Activated CD4-positive, alpha-beta T cell treated with anti-CD3 and anti-CD28 coated beads for 4 hours (primary cell): ENCODE measurements at places on chromosomes 13 and 19.

GRCh38 chr13:37632294-37632693 lies 33.7 kb upstream of the POSTN start:
- DNase-seq, result no peak

DNA sequence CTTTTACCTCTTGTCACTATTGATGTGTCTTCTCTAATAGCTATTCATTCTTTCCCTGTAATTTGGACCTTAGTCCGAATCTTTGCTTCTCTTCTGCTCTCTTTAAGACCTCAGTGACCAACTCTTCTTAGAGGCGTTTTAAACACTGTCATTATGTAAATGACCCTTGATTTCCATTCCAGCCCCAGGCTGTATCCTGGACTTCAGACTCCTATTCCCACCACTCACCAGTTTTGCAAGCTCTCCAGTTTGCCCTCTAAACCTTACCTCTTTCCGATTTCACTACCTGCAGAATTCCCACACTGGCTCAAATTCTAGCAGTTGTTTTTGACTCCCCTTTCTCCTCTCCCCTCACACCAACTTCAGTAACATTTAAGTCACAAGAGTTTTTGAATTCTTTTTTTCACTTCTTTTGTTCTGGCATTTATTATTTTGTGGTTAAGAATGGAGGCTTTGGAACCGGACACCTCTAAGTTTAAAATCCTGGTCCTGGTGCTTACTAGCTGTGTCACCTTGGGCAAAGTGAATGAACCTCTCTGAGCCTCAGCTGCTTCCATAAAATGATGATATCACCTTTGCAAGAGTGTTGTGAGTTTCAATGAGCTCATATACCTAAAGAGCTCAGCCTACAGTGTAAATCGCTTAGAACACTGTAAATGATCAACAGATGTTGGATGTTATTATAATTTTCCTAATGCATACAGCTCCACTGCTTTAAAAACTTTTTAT lies 13.6 kb upstream of the HMGB1 start:
- DNase-seq, result no peak

DNA sequence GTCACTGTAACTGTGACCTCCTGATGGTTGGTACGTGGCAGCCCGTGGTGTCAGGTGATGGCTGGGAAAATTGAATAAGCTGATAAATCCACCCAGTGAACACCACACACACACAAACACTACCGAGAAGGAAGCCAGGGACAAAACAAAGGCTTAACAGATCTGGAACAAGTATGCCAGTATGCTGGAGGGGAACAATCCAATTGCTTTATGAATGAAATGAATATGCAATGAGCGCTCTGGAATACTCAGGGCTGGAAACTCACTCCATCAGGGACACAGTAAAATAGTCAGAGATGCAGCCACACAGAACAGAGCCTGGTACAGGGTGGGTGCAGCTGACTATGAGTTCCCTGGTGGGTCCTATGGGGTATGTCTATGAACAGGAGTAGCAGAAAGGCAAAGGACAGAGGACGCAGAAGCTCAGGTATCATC lies 16.7 kb downstream of the TMTC4 start:
- no peak for DNase-seq

- DNase-seq, result no peak
Measured at GRCh38 chr19:34459614-34460013, 21.9 kb upstream of the WTIP start.

DNA sequence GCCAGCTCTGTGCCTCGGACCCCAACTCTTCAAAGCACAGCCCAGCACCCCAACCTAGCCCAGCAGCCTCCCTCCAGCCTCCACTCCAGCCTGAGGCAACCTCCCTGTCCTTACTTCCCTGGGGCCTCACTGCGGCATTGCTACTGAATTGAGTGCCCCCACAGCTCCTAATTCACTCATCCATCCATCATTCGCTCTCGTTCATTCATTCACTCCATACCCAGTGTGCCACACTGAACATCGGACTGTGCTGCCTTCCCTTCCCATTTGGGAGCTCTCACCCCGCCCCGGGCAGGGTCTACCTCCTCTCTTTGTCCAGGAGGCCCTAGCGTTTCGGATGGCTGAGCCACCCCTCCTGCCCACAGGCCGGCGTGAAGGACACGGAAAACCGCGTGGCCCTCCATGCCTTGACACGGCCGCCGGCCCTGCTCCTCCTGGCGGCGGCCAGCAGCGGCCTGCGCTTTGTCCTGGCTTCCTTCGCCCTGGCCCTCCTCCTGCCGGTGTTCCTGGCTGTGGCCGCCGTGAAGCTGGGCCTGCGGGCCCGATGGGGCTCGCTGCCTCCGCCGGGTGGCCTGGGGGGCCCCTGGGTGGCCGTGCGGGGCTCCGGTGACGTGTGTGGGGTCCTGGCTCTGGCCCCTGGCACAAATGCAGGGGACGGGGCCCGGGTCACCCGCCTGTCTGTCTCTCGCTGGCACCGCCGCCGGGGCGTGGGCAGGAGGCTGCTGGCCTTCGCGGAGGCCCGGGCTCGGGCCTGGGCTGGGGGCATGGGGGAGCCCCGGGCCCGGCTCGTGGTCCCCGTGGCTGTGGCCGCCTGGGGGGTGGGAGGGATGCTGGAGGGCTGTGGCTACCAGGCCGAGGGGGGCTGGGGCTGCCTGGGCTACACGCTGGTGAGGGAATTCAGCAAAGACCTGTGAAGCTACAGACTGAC lies 1.3 kb downstream of the NAT14 start:
- no peak for DNase-seq

- no peak for DNase-seq
Measured at GRCh38 chr13:40047322-40047771, 391.9 kb downstream of the COG6 start.

DNA sequence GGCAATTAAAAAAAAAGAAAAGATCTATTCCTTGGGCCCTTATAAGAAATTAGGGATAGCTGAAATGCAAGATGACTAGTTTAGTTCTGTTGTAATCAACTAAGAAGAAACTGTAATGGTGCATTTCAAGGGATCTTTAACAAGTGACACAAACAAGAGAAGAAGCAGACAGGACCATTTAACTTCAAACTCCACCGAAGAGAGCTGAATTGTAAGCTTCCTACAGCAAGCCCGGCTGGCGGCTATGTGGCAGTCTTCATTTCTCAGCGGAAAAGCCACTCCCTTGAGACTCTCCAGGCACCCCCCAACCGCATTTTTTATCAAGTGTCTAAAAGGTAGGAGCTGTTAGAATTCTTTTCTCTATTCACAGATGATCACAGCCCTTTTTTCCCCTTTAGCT lies 305.2 kb upstream of the ZNF507 start:
- DNase-seq, result no peak

DNA sequence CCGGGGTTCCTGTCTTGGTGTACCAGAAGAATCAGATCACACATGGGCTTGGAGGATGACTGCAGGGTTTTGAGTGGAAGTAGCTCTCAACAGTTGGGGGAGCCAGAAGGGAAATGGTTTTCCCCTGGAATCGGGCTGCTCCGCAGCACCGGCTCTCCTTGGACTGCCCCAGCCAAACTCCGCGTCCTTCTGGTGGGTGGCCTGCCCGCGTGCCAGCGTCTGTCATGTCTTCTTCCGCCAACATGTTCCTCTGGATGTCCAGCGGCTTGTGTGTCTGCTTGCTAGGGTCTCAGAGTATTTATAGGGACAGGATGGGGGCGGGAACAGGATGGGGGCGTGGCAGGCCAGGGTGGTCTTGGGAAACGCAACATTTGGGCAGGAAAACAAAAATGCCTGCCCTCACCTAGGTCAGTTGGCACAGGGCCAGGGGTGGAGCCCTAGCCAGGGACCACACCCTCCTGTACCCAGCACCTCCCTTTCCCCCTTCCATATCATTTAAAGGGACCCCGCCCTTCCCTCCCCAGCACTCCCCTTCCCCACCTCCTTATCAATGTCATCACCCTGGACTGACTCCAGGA lies 1.3 kb upstream of the ZNF30 start:
- no peak for DNase-seq

GRCh38 chr13:112709825-112710783 lies 20.3 kb downstream of the ATP11A start:
- DNase-seq, result no peak

DNA sequence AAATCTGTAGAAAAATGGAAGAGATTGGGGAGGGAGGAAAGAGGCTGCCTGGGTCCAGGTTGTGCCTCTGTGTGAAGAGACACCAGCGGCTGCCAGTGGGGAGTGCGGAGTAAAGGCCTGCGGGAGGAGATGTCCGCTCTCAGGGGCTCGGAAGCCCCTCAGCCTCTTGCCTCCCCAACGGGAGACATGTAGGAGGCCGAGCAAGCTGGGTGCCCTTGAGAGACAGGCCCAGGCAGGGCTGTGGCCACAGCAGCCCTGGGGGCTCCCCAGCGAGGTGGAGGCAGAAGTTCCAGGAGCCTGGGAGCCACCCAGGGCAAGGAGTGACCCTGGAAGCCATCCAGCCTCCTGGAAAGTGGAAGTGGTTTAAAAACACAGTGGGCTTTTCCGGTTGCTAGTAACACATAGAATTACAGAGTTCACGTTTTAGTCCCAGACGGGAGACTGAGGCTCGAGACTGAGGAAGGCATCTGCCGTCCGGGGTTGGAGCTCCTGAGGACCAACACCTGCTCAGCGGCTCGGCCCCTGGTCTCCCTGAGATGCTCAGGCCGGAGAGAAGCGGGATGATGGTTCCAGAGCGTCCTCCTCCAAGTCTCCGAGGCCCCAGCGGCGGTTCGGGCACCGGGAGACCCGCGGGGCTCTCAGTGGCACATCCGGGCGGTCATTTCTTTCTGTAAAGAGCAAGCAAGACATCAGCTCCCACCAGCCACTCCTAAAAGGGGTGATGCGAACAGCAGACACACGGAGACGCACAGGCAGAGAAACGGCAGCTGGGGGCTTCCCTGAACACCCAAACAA lies 21.9 kb upstream of the MKNK2 start:
- no peak for DNase-seq

DNA sequence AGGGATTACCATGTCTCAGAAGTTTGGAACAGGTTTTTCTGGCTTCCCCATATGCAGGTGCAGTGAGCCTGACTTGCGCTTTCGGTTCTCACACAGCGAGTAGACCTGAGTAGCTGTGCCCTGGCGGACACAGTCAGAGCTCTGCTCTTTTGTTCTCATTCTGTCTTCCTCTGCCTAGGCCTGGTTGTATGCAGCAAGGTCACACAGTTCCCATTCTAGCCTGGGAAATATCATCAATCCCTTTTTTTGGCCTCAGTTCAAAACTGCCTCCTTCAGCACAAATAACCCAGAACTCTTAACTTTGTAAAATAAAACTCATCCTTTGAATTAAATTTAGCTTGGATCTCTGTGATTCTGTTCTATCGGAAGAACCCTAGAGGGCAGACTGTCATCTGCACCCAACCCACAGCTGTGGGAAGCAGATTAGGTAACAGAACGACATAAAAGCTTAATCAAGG lies 10.2 kb downstream of the OXGR1 start:
- no peak for DNase-seq

GRCh38 chr13:80133631-80134261 lies 207.2 kb downstream of the SPRY2 start:
- DNase-seq, result no peak

DNA sequence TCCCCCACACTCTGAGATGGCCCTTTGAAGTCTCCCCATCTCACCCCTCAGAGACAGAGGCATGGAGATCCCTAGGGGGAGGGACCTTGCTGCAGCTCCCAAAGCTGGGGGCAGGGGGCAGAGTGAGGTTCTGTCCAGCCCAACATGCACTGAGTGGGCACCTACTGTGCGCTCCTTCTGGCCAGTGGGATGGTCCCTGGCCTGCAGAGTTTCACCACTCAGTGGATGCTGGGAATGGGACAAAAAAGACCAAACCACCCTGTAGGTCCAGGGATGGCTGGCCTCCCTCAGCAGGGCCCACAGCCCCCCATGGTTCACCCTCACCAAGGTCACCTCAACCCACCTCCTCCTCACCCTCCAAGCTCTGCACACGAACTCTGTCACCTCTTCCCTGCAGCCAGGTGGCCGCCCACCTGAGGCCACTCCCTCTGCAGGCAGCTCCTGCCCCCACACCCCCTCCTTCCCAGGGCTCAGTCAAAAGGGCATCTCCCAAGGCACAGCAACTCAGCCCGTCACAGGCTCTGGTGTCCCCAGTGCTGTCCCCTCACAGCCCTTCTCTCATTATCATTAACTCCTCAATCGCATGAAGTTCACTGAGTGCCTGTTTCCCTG lies 16.1 kb downstream of the CEACAM21 start:
- DNase-seq, result no peak

DNA sequence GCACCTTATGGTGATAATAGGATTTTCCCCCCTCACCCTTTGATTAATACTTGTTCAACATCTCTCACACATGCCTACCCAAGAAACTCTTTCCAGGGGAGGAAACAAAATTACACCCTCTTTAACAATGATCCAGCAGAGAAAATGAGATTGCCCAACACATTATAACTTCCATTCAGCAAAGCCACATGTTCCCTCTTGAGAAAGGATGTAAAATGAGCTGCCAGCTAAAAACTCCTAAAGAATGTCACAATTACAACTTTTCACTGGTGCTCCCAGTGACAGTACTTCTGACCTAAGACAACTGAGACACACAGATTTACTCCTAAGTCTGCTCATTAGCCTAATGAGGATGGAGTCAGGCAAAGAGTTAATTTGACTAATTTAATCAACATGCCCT lies 621.4 kb downstream of the DIAPH3 start:
- DNase-seq, result no peak

- no peak for DNase-seq
Measured at GRCh38 chr19:48946463-48947257, 8.0 kb upstream of the BAX start.

DNA sequence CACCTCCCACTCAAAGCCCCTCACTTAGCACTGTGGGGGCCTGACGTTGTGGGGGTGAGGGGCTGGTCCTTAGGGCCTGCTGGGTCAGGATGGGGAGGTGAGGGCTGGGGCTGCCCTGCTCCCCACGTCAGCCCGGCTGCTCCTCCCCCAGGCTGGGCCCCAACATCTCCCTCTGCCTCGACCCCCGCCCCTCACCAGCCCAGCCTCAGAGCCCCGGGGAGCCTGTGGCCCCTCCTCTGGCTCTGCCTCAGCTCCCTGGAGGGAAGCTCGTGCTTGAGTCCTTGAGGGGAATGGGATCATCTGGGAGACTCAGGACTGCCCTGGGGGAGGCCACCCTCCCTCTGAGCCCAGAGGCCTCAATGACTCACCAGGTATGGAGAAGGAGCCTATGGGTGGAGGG lies 6.8 kb downstream of the LILRA4 start:
- no peak for DNase-seq

DNA sequence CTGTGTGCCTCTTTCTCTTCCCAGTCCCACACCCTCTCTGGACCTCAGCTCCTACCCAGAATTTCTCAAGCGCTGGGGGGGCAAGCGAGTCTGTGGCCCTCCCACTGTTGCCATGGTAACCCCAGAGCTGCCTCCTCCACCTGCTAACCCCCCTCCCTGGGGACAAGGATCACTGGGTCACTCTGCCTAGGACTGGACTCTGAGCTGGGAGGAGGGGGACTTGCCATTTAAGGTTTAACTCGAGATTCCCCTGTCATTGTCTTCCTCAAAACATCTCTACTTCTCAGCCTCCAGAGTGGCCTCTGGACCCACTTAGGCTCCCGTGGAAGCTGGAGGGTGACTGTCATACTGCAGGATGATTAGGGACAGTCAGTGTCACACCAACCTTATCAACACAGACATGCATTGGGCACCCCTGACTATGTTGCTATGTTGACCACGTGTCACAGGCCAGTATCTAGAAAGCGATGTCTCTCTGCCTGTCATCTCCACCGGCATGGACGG lies 2.2 kb downstream of the PALM3 start:
- no peak for DNase-seq

- no peak for DNase-seq
Measured at GRCh38 chr19:3684054-3684816, 16.0 kb downstream of the PIP5K1C start.
